ENCODE measurements at places on chromosomes 6 and 20.

DNA sequence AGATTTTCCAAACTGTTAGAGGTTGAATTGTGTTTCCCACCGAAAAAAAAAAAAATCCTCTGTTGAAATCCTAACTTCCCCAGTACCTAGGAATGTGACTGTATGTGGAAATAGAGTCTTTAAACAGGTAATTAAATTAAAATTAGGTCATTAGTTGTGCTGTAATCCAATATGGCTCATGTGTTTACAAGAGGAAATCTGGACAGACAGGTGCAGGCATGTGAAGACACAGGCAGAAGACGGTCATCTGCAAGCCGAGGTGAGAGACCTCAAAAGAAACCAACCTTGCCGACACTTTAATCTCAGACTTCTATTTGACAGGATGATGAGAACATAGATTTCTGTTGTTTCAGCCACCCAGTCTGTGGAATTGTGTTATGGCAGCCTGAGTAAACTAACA is 28.6 kb upstream of the EZR start:
- no peak for DNase-seq

DNA sequence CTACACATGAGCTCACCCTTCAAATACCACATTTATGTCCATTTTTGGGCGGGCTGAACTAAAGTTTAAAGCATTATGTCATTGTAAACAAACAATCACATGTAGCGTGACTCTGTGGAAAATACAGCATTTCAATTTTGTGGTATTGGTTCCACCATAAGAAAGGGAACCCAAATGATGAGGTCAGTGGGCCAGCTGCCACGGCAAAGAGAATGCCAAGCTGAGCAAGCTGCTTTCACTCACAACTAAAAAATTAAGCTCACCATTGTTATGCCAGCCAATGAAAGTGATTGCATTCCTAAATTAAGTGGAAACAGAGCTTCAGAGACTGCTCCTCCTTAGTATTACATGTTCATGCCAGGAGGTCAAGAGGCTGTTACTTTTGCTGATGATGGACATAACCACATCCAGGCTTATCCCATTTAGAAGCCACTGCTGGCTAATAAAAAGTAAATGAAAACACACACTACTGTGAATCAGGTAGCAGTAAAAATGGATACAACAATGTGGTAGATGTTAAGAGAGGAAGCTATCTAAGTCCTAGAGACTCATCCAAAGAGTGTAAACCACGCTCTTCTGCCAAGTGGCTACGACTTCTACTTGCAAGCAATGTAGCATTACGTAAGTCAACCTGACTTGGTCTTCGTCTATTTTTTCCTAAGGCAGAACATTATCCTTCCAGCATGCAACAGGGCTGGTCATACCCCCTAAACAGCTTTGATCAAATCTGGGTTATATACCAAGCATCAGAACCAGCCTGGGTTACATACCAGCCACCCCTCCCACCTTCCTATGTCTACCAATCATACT is 164.8 kb downstream of the BACH2 start:
- DNase-seq = no peak

GRCh38 chr6:126767711-126768110 is 350.8 kb upstream of the RSPO3 start:
- no peak for DNase-seq

DNA sequence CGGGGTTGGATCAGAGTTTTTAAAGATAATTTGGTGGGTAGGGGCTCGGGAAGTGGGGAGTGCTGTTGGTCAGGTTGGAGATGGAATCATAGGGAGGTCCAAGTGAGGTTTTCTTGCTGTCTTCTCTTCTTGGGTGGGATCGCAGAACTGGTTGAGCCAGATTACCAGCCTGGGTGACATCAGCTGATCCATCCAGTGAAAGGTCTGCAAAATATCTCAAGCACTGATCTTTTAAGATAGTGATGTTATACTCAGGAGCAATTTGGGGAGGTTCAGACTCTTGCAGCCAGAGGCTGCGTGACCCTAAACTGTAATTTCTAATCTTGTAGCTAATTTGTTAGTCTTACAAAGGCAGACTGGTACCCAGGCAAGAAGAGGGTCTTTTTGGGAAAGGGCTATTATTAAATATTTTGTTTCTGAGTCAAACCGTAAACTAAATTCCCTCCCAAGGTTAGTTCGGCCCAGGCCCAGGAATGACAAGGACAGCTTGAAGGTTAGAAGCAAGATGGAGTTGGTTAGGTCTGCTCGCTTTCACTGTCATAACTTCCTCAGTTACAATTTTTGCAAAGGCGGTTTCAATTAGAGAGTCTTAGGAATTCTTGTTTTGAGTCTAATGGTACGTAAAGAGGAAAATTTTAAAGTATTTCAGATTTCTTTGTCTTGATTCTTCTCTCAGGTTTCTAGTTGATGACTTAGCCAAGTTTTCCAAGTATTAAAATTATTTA is 53.1 kb downstream of the SCAF8 start:
- DNase-seq = no peak

GRCh38 chr6:147774856-147775255 is 266.4 kb downstream of the SAMD5 start:
- DNase-seq = no peak

DNA sequence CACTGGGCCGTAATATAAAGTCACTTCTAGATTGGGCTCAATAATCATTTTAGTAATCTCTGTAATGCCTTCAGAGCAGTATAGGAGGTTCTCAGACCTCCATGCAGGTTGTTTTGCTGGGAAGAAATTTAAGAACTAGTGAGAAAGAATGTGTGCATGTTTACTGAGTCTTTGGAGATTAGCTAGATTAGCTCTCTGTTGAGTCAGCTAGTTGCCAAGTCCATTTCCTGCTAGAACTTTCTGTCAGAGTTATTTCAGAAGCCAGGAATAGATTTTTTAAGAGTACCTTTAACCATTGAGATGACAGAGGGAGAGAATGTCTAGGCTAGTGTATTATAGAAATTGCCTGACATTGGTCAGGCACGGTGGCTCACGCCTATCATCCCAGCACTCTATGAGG is 33.3 kb downstream of the ORC3 start:
- no peak for DNase-seq

GRCh38 chr20:64106981-64107735 is at the start of gene NPBWR2:
TSS of gene NPBWR2 (minus strand) at chr20:64107565. CDS start at chr20:64106831, 734 bp downstream.
- DNase-seq = no peak

DNA sequence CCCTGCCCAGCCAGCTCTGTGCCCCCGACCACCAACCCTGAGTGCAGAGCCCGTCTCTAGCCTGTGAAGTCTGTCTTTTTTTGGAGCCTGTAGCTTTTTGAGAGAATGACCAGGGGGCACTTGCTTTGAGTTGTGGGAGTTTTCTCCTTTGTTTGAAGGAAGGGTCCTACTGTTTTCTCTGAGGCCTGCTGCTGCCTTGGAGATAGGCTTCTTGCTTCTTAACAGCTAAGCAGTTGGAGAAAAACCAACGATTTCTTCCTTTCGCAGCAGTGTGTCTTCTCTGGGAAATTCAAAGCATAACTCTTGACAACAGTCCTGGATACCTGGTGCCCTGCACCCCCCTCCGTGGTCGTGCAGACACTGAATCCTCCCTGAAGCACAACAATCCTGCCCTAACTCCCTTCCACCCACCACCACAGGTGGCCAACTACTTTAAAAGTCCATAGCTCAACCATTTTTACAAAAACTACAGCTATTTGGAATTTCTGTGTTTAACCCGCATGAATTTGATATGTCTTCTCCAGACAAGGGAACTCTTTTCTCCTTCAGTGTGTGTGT is 61.0 kb downstream of the FAM50B start:
- no peak for DNase-seq

GRCh38 chr20:49948809-49949507 is 12.8 kb downstream of the RNF114 start:
- DNase-seq = no peak

GRCh38 chr20:33450867-33451266 is 7.3 kb upstream of the SNTA1 start:
- no peak for DNase-seq
